Right renal pelvis (tissue), 4 donors: ENCODE measurements at places on chromosomes 13 and 19.

DNA sequence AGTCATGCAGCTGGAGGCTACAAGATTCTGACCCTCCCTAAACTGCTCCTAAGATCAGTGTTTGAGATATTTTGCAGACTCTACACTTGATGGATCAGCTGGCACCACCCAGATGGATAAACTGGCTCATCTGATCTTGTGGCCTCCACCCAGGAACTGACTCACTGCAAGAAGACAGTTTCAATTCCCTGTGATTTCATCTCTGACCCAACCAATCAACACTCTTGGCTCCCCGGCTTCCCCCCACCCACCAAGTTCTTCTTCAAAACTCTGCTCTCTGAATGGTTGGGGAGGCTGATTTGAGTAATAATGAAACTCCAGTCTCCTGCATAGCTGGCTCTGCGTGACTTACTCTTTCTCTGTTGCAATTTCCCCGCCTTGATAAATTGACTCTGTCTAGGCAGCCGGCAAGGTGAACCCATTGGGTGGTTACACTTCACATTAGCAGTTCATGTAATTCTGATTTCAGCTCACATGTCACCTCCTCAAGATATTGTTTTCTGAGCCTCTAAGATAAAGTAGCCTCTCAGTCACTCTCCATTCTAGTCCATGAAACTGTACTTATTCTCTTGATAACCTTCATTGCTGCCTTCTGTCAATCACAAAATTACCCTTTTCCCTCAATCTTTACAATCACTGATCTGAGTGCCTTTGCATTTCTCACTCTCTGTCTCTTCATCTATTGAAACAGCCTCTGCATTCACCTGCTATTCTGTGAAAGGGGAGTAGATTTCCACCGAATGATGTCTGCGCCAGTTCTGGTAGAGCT lies 9.9 kb upstream of the FPR3 start:
- no peak for DNase-seq

DNA sequence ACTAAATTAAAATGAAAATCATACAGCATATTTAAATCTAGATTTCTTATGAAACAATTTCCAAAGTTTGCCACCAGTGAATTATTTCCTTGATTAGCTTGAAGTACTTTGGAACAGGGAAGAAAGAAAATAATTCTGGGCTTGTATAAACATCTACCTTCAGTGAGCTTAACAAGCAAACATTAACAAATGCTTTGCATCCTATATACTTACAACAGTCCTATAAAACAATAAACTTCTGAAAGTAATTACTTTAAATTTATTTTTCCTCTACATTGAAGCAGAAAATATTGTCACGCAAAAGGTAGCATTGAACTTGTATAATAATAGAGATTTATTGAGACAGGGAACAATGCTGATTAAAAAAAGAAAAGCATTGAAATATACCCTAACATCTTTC lies 164.8 kb downstream of the DACH1 start:
- DNase-seq, result no peak

DNA sequence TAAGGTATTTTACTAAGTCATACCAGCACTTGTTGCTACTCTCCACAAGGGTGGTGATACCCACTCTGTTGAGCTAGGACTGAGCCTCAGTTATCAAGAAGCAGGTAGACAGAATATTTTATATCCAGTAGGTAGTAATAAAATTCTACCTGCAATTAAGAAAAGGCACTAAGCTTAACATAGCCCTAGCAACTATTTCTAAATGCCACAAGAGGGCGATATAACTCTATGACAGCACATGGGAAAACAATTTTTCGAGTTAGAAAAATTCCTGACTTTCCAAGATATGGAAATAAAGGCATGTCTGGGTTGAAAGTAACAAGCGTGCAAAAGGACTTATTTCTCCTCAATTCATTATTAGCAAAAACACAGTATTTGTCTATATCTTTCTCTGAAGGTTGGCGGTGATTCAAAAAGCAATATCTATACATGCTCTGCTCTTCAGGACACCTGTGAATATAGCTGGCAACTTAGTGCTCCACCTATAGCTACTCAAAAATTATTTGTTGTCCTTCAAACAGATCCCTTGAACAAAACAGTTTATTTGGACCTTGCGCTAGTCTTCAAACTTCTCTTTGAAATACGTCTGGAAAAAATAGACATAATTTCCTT lies 14.7 kb downstream of the CCDC169 start:
- DNase-seq, result no peak

GRCh38 chr19:46791944-46792343 lies 3.5 kb upstream of the SLC1A5 start:
- no peak for DNase-seq

GRCh38 chr13:27043013-27043412 lies 128.6 kb downstream of the USP12 start:
- DNase-seq, result no peak

DNA sequence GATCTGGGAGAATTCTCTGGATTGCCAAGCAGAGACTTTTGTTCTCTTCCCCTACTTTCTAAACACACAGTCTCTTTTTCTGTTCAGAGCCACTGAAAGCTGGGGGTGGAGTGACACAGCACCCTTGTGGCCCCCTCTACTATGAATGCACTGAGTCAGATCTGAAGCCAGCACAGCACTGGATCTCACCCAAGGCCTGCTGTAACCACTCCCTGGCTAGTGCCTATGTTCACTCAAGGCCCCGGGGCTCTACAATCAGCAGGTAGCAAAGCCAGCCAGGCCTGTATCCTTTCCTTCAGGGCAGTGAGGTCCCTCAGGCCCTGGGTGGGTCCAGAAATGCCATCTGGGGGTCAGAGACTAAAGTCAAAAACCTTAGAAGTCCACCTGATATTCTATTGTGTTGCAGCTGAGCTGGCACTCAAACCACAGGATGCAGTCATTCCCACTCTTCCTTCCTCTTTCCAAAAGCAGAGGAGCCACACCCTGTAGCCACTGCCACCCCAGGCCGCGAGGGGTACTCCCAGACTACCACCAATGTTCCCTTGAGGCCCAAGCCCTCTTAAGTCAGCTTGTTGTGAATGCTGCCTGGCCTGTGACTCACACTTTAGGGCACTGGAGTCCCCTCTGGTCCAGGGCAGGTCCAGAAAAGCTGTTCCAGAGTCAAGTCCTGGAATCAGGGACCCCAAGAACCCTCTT lies 110.1 kb upstream of the RXFP2 start:
- DNase-seq, result no peak

- DNase-seq, result no peak
These were observed 326.0 kb downstream of the TEX29 start for GRCh38 chr13:111646456-111646855.

DNA sequence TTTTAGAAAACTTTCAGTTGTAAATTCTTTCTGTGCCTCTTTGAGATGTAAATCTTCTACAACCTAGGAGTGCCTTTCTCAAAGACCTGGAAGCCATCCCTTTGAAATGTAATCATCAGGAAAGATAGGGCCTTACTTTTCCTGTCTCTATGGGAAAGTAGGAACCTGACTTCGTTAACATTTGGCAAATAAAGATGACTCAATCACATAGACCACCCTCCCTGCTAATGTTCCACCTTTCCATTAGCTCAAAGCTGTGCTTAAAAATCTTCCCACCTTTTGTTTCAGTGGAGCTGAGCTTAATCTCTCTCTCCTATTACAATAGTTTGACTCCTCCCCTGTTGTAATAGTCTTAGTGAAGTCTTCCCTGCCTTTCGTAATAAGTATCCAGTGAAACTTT lies 247.7 kb downstream of the OLFM4 start:
- DNase-seq, result no peak

- no peak for DNase-seq
These were observed 10.7 kb upstream of the MCF2L start for GRCh38 chr13:112958127-112958989.

- no peak for DNase-seq
These were observed 2.2 kb downstream of the LHFPL6 start for GRCh38 chr13:39600766-39601165.

- DNase-seq, result no peak
These were observed 536 bp upstream of the AKAP8 start for GRCh38 chr19:15379999-15380647.

GRCh38 chr13:105070452-105070851 lies 1465.0 kb downstream of the EFNB2 start:
- DNase-seq, result no peak

- no peak for DNase-seq
These were observed 78.6 kb upstream of the TEX29 start for GRCh38 chr13:111241862-111242261.

- DNase-seq, result no peak
These were observed 215.7 kb downstream of the TEX29 start for GRCh38 chr13:111536075-111536642.

- no peak for DNase-seq
These were observed 1.0 kb downstream of the SMIM24 start for GRCh38 chr19:3479177-3479833.

GRCh38 chr19:55283548-55284377 lies at the start of gene BRSK1:
BRSK1 (plus strand) TSS chr19:55283997; CDS start chr19:55284443, 446 bp downstream.
- no peak for DNase-seq

- DNase-seq, result no peak
These were observed 278.0 kb downstream of the KLF5 start for GRCh38 chr13:73336773-73337172.

DNA sequence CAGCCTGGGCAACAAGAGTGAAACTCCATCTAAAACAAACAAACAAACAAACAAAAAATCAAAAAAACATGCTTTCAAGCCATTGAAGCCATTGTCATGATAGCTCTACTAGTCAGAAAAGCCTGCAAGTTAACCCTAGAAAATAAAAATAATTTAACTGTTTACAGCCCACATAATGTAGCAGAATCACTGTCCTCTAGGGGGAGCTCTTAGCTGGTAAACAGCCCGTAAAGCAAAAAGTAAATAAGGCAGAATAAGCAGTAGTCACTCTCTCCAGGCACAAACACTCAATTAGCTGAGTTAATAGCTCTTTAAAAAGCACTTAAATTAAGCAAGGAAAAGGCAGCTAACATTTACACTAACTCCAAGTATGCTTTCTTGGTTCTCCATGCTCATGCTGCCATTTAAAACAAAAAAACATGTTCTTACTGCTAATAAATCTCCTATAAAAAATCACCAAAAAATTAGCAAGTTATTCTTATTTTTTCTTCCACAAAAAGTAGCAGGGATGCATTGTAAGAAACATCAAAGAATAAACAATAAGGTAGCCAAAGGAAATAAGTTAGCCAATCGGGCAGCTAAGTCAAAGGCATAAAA lies 11.3 kb downstream of the LILRB4 start:
- DNase-seq, result peak; percentile 1

DNA sequence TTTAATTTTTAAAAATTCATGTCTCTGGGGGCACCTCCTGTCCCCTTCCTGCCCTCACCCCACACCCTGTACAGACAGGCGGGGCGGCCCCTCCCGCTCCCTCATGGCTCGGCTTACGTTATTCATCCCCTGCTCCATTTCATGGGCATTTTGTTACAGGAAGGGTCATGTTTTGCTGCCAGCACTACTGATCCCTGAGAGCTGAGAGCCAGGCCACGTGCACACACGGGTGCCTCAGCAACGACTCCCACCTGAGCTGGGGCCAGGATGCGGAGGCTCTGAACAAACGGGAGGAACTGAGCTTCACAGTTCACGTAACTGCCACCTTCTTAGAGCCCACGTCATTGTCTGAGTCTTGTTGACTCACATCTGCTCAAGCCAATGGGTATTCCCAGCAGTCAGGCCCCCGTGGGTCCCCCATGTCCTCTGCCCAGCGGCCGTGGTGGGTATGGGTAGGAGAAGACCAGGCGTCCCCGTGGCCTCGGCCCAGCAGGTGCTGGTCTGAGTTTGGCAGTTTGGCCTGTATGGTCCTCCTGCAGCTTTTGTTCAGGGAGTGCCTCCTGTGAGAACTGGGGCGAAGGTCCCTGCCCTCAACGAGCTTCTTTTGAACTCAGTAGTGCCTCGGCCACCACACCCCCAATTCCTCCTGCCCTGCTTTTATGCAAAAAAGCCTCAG lies 16.4 kb upstream of the TMEM255B start:
- no peak for DNase-seq

DNA sequence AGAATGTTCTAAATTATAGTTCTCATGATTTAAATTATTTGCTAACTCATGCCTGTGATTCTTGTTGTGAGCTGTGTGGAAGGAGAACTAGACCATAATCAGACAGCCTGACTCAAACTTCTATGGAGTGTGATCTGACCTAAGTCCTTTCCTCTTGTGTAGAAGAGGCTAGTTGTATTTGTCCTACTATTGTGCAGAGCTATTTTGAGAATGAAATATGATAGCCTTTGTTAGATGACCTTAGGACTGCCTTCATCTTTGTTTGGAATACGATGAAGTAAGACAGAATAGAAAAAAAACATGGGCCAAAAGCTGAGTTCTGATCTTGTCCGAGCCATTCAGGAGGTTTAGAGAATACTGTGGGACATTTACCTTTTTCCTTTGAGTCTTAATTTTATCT lies 119.4 kb downstream of the STOML3 start:
- DNase-seq, result no peak

DNA sequence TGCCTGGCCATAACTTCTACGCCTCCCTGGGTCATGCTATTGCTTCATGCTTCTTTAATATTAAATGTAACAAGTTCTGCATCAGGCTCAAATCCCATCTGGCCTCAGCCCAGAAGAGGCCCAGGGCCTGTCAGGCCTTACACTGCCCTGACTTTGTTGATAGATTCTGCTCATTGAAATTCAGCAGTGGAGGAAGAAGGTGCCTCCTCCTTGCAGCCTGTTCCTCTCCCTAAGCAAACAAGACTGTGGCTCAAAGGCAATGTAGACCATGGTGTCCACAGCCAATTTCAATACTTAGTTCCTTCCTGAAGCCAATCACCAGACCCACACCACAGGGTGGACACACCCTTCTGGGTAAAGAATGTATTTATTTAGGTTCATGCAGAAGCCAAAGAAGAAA lies 59.4 kb downstream of the LACC1 start:
- DNase-seq, result no peak

DNA sequence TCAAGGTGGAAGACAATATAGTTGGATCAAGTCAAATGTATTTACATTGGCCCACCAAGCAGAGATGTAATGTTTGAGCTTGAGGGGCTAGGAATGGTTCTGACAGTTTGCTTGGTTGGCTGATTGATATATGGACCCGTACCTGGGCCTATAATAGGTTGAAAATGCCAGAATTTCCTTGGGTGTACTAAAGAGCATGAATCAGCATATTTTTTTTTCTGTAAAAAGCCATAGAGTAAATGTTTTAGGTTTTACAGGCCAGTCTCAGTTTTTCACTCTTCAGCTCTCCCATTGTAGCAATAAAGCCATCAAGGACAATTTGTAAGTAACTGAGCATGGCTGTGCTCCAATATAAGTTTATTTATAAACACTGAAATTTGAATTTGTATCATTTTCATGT lies 26.9 kb downstream of the FXYD5 start:
- no peak for DNase-seq

- DNase-seq, result no peak
These were observed 179.8 kb downstream of the RBM26 start for GRCh38 chr13:79226250-79226649.

DNA sequence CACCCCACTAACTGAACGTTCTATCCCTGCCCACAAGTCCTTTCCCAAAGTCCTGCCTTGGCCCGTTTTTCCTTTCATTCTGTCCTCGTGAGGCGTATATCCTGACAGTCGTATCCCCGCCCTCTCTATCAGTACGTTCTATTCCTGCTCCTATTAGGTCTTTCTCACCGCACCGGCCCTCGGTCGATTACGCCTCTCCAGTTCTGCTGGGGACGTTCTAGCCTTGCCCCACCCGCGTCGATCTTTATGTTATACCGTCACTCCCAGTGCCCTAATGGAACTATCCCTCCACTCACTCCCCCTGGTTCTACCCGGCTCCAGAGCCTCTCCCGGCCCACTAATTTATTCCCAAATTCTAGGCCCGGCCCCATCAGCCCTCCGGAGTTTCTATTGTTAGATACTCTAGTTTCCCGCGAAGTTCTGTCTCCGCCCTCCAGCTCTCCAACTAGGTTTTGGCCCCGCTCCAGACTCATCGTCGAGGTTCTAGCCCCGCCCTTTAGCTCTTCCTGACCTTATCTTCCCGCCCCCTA lies 2.0 kb downstream of the PLAUR start:
- no peak for DNase-seq
